ENCODE measurements at places on chromosomes 4 and X.

- DNase-seq: no peak
Observed at GRCh38 chr4:12884846-12885796, 599.0 kb downstream of the RAB28 start.

- no peak for DNase-seq
Observed at GRCh38 chr4:41408150-41408549, 129.8 kb upstream of the LIMCH1 start.

DNA sequence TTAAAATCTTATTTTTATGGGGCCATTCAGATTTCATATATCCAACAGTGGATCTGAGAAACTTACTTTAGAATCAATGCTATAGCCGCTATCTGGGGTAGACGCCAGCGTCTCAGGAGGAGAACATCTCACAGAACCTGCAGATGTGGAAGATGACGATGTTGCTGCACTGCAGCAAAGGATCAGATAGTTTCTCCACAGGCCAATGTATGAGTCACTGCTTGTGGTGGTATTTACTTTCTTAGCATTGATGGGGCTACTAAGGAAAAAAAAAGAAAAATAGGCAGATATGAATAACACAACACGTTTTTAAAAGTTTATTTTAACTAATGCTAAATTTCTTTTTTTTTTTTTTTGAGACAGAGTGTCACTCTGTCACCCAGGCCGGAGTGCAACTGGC is 85.9 kb downstream of the ZAR1 start:
- DNase-seq: peak; percentile 45

DNA sequence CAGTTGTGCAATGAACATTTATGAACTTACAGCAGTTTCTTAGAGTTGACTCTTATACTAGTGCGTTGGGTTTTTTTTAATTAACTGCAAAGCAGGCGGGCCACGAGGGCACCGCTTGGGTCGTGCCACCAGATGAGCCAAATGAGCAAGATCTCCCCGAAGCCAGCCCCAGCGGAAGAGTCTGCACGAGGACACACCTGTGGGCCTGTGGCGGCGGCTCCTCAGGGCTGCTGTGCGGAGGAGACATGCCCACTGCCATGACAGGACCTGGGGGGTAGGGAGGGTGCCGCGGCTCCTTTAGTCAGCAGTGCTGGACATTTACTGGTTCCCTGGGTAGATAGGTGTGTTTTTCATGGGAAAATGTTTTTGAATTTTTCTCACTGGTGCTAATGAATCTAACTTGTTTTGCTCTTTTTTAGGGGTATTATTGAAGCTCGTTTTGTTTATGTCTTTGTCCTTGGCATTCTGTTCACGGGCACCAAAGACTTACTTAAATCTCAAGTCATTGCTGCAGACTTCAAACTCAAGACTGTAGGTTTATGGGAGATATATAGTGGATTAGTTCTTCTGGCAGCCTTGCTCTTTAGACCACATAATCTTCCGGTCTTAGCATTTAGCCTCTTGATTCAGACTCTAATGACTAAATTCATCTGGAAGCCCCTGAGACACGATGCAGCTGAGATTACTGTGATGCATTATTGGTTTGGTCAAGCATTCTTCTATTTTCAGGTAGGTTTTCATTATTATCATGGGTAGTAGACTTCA is 31.2 kb downstream of the PIGG start:
- no peak for DNase-seq

DNA sequence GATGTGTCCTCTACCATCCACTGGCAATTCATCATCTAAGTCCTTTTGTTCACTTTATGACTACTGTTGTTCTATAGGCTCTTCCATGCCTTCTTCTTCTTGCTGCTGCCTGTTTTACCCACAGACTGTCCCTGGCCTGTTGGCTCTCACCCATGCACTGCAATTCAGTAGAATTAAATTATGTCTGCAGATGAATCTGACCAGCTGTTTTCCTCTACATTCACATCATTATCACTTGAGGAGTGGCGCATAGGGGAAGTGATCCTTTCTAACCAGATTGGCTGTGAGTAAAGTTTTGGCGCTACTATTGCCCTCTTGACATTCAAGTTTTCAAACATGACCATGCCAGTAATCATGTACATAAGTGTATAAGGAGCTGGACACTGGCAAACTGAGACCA is 91.7 kb downstream of the FRMPD4 start:
- no peak for DNase-seq

DNA sequence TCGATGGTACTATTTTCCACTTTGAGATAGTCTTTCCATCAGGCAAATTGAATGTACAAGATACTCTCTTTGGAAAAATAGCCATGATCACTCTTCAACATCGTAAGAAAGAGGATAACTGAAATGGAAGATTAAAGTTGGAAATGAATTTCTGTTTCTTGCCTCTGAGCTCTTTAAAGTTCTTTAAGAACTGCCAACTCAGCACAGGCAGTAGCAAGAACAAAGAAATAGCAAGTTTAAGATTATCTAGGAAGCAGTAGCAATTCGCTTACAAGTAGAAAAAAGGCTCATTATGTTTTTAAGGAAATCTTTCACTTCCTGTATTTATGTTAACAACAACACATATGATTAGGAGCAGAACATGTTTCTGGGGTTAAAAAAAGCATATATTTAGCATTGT is 127.6 kb downstream of the CDS1 start:
- DNase-seq: no peak

DNA sequence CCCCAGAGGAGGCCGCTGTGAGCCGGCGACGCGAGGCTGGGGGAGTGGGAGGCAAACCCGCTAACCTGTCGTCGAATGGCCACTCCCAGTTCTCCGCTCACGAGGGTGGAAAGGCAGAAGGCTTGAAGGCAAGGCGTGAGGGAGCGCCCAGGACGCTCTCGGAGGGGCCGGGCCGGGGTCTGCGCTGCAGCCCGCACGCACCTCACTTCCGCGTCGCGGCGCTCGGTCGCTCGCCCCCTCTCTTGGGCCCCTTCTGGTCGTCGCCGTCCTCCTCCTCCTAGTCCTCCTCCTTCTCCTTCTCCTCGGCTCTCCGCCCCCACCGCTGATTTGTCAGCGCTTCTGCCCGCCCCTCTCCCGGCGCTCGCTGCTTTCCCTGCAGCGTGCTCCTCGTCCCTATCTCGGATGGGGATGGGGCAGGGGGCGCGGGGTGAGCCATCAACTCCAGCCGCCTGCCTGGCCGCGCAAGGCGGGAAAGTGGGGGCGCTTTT is at the start of gene SNCA:
TSS of gene SNCA (minus strand) at position 265 of the 488 bp plus-strand sequence. CDS start 1,494 bp downstream, outside the sequence.
- peak; percentile 61 for DNase-seq

DNA sequence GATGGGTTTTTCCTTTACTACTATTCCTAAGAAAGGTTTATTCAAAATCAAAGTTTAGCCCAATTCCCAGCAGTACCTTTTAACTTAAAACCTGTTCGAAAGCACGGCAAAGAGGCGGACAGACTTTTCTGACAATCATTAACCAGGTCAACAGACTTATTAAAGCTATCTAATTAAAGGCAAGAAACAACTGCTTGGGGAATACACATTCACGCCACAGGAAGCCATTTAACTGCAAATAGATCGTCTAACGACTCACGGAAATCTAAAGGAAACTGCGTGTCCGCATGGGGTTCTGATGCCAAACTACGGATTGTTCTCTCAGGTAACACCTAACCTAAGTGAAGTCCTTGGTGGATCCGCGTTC is 663 bp upstream of the USP53 start:
- no peak for DNase-seq

Measured in HCEC 1CT (cell line).